ENCODE measurements at places on chromosomes 3 and 15.

- no peak for DNase-seq
Measured at GRCh38 chr15:48541341-48542278, 103.9 kb downstream of the FBN1 start.

GRCh38 chr3:20240154-20240883 is 54.3 kb upstream of the SGO1 start:
- no peak for DNase-seq

DNA sequence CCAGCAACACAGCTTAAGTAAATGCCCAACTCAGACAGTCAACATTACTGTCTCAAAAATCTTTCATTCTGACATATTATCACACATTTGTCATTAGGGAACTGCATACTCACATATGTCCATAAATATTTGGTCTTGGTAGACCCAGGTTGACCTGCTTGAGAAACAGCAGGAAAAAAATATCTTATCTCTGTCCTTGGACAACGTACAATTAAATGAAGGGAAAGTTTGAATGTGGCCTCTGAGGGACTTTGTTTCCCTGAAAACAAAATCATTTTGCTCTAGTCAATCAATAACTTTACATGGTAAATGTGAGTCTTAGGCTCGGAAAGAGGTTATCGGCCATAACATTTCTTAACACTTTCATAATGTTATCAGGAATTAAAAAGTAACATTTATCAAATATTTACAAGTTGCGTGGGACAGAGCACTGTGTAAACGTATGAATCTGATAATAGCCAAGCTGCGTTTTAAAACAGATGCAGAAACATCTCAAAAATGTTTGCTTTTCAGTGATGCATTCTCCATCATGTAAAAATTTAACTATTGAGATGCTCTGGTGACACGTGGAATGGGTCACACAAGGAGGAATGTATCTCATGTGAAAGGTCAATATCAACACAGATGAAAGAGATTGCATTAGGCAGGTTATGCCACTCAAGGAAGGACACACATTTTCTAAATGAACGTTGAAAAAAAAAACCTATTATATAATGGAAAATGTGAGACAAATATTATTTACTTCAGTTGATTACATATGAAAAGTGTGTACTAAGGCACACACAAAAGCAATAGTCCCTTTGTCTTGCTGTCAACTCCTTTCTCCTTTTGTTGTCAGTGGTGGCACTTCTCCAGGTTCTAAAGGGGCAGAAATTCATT is 304.4 kb downstream of the WDR72 start:
- no peak for DNase-seq

GRCh38 chr3:86790884-86791549 is 199.9 kb downstream of the VGLL3 start:
- DNase-seq: no peak

DNA sequence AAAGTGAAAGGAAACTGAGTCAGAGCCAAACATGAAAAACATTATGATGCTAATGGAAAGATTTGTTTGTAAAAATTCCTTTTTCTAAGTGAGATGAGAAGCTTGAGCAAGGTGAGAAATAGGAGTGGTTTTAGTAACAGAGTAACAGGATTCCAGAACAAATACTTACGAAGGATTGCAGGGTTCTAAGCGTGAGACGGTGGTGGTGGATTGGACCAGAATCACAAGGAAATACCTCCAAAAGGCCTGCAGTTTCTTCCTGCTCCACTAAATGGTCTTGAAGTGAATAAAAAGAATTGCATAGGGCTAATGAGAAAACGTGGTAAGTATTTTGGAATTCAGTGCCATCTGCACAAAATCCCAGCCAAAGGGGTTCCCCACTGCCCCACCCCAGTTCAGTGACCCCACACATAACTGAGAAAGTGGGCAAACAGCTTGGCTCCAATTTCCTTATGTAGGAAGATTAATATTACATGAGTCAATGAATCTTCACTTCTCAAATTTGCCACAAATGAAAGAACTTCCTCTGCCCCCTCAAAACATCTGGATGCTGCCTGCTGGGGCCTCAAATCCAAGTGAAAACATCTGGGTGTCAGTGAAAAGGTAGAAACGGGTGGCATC is 283.8 kb upstream of the NR2F2 start:
- no peak for DNase-seq

GRCh38 chr3:151841801-151842200 is 27.9 kb downstream of the AADAC start:
- DNase-seq: no peak

DNA sequence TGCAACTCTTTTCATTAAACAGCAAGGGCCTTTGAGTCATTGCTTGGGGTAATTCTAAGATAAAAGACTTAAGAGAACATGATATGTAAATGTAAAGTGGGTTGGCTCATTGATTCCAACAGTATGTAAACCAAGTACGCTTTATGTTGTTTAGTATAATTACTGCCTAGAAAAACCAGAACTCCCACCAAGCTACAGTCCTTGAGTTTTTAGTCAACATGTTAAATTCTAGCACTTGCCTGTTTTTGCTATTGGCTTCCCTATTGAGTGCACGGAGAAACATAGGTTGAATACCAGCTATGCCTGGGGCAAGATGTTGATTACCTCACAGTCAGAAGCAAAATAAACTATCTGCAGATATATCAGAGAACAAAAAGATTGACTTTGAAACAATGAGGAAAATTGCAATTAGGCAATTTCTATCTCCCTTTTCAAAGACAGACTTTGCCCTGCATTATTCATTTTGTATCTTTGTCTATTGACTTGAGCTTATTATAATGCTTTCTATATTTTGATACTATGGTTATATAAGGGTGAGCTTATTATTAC is 179.3 kb downstream of the ZPLD1 start:
- DNase-seq: no peak

DNA sequence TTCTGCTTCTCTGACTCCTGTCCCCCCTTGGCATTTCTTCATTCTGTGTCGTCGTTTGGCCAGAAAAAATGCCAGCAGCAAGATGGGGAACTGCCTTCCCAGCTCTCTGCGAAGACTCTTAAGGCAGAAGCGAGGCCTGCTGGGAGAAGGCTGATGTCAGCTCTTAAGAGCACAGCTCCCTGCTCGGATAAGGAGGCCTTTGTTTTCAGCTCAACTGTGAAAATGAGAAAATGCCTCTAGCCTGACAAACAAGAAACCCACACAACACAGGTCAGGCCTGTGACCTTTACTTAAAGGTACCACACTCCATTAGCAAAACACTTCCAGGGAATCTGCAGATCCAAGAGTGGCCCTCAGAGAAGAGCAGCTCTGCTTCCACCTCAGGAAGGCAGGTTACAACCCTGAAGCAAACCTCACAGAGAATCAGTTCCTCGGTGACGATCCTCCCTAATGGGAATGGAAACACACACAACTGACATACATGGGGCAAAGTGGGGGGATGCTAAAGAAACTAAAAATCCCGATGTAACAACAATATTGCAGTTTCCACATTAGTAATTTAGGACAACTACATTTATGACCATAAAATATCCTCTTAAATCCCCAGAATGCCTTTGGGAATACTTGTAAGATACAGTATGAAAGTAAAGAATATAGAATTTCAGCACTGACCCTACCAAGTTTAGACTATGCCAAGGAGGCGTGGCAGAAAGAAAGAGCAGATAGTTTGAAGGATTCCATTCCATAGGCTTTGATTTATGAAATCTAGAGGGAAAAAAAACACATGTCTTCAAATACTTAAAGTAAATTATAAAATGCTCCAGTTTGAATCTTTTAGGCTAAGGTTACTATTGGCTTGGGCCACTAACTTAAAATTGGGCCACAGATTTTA is 52.1 kb downstream of the VGLL4 start:
- no peak for DNase-seq

DNA sequence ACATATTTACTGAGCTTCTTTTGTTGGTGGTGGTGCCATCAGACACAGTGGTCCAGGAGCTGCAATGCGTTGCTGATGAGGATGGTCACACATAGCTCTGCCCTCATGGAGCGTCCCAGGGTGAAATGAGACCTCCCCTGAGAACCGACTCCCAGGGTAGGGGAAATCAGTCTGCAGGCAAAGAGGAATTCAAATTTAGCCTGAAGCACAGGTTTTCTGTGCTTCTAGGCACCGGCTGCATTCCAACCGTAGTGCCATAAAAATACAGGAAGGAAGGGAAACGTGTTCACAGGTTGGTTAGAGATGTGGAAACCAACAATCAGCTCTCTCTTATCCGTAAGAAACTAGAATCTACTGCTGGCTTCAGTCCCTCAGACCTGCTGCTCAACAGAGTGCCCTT is 19.2 kb downstream of the SMAD3 start:
- no peak for DNase-seq

DNA sequence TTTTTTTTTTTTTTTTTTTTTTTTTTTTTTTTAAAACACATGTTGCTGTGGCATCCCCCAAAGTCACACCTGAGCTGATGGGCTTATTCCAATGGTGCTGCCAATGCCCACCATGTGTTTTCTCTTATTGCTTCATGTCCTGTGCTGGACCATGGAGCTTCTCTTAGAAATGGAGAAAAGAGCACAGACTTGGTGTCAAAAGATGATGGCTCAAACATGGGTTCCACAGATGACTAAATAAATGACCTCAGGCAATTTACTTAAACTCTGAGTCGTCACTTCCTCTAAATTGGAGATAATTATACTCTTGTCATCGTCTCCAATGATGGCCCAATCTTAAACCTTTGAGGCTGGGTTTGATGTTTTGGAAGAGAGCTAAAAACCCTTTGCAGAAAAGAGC is 28.1 kb downstream of the CHST2 start:
- DNase-seq: no peak

DNA sequence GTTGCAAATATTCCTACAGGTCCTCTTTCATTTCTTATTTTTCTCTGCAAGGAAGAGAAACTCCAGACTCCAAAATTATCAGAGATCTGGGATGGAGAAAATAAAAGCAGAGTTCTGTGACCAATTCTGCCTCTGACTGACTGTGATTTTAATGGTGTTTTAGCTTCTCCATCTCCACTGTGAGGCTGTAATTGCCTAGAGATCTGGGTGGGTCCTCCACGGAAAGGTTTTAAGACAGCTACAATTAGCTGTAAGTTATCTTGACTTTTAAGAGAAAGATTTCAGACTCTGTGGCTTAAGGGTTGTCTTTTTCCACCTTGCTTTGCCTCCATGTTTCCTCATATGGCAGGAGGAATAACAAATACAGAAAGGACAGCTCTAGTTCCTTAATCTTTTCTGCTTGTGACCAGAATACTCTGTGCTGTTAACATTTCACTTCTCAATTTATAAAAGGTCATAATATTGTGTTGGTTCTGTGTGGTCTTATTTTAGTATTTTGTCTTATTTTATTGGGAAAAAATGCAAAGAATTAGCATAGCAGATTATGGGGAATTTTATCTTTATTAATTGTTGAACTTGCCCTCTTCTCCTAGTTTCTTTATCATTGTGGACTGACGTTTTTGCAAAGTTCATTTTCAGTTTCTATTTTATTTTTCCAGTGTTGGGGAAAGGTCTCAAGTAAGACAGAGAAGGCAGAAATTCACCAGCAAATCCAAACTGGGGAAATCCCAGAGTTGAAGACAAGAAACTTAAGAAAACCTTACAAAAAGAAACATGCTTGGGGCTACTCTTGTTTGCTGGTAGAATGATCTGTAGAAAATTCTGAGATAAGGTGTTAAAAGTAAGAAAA is 157.9 kb downstream of the RAP2B start:
- DNase-seq: no peak

- no peak for DNase-seq
Measured at GRCh38 chr3:141103503-141103902, 52.4 kb downstream of the SPSB4 start.

- no peak for DNase-seq
Measured at GRCh38 chr3:126049289-126050049, 34.5 kb downstream of the SLC41A3 start.

DNA sequence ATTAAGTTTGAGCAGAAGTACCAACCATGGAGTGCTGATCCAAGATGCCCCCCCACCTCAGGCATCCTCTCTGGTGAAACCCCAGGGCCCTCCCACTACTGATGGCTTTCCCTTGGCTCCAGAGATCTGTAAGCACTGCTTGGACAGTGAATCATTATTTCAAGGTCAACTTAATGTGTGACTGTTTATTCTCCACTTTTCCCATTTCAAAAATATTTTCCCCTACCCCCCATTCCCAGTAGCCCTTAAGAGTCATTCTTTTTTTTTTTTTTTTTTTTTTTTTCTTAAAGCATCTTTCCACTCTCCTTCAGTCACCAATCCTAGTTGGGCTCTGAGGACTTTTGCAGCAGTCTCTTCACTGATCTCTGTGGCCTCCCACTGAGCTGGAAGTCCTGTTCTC is 82.6 kb downstream of the PCCB start:
- no peak for DNase-seq

DNA sequence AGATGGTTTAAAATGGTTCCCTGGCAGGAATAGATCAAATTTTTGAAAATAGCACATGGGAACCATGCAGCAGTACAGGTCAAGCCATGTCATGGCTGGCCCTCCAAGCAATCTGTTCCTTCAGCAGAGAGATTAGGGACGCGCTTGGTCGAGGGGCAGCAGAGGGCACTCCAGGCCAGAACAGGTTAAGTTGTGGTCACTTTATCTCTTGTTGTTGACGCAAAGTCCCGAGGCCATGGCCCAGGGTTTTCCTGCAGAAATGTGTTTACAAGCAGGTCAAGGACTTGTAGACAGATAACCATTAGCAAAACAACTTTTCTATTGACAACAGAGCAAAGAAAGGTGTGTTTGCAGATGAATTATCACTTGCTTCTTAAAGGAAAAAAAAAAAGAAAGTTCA is 570.0 kb upstream of the NR2F2 start:
- DNase-seq: no peak

GRCh38 chr3:126399351-126399735 is 4.6 kb downstream of the CFAP100 start:
- no peak for DNase-seq

DNA sequence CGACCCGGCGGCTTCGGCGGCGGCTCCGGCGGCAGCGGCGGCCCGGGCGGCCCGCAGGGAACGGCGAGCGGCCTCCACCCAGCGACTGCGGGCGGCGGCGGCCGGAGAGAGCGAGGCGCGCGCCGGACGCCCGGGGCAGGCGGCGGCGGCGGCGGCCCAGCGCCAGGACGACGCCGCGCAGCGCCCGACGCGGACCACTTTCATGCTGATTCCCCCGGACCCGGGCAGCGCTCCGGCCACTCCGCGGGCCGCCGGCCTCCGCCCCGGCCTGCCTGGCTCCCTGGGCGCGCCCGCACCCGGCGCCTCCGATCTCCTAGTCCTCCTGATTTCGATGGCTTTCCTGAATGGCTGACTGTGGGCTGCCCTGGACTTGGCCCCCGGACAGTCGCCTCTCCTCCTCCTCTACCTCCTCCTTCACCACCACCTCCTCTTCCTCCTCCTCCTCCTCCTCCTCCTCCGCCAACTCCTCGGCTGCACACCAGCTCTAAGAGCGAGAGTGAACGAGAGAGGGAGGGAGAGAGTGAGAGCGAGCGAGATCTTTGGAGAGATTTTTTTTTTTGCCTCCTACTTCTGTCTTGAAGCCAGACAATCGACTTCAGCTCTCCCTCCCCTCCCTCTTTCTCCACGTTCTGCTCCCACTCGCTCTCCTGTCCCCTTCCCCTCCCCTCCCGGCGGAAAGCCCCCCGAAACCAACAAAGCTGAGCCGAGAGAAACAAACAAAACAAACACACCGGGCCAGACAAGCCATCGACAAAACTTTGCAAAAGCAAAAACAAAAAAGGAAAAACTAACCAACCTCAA is 844 bp downstream of the NR2F2 start:
- no peak for DNase-seq
